ENCODE measurements at places on chromosomes 12 and 14.

DNA sequence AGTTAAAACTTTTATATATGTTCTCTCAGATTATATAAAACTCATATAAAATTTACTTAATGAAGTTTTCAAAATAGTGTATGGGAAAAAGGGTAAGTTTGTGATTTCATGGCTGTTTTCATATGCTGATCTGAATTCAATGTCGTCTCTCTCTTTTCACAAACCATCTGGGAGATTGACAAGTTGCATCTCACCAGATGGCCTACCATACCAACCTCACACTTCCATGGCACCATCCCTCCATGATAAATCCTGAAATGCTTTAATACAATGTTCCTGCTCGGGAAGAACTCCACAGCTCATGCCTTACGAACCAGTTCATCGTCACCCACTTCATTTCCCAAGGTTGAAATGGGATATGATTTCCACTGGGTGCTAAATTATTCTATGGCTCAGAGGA is 22.3 kb downstream of the PTPRO start:
- DNase-seq, result no peak

DNA sequence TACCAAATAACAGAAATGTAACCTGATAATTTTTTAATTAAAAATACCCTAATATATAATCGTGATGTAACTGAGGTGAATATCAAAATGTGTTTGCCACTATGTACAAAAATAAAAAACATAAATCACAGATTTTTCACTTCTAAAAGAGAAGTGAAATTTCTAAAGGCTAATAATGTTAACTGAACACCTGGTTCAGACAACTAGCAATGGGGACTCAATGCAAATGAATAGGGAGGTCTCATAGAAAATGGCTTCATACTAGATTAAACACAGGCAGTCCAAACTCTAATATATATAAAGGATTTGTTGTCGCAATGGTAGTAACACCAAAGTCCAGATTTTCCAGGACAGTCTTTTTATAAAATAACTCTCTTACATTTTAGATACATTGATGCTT is 365.4 kb upstream of the ATP2B1 start:
- no peak for DNase-seq

DNA sequence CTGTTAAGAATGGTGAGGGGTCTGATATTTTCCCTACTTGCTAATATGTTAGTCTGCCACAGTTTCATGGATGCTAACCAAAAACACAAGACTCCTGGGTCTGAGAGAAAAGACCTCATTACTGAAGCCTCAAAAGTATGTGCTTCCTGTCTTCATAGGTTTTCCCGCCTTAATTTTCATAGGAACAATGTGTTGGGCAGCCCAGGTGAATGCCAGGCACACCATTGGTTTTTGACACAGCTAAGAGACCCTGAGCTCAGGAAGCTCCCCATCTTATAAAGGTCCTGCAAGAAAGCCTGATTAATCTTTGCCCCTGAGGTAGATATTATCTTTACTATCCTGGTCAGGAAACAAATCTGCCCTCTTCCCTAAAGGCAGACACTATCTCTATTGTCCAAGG is 464.1 kb downstream of the MDGA2 start:
- no peak for DNase-seq

DNA sequence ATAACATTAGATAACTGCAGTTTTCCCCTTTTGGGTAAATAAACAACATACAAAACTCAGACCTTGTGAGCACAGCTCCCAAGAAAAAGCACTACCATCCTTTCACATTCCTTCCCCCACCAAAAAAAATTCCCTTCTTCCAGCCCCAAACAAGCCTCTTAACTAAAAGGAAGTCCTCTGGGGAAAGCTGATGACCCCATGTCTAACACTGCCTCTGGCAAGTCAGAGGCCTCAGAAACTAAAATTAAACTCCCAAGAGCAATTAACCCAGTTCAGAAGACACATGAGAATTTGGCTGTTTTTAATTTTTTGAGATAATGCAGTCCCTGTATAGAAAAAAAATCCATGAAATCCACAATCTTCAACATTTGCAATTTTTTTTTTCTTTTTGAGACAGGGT is 127.7 kb downstream of the SPTSSA start:
- no peak for DNase-seq

DNA sequence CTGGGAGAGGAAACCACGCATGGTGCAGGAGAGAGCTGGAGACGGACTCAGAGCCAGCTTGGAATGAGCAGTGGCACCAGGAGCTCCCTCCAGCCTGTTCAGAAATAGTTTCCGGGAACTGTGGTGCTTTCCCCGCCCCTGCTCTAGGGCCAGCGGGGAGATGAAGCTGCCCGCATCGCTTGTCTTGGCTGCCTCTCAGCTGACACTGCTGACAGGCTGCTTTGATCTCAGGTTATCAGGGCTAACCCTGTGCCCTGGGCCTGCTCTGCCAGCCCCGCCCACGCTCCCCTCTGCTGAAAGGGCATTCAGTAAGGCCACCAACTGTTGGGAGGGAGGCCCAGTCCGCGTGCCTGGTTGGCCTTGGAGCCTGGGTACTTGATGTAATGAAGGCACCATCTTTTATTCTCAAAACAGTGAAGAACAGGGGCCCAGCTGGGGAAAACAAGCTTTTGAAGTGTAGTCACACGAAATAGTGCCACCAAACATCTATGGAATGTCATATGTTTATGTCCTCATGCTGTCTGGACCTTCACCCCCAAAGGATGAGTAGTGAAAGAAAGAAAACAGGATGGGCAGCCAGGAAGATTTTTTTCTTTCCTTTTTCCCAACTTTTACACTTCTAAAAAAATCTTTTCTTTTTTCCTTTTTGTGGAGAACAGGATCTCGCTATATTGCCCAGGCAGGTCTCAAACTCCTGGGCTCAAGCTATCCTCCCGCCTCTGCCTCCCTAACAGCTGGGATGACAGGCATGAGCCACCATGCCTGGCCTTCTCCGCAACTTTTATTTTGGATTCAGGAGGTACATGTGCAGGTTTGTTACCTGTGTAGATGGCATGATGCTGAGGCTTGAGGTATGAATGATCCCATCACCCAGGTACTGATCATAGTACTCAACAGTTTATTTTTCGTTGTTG is 115.9 kb upstream of the TBX3 start:
- DNase-seq, result no peak

GRCh38 chr14:101813171-101813759 is 51.8 kb downstream of the PPP2R5C start:
- DNase-seq, result no peak

DNA sequence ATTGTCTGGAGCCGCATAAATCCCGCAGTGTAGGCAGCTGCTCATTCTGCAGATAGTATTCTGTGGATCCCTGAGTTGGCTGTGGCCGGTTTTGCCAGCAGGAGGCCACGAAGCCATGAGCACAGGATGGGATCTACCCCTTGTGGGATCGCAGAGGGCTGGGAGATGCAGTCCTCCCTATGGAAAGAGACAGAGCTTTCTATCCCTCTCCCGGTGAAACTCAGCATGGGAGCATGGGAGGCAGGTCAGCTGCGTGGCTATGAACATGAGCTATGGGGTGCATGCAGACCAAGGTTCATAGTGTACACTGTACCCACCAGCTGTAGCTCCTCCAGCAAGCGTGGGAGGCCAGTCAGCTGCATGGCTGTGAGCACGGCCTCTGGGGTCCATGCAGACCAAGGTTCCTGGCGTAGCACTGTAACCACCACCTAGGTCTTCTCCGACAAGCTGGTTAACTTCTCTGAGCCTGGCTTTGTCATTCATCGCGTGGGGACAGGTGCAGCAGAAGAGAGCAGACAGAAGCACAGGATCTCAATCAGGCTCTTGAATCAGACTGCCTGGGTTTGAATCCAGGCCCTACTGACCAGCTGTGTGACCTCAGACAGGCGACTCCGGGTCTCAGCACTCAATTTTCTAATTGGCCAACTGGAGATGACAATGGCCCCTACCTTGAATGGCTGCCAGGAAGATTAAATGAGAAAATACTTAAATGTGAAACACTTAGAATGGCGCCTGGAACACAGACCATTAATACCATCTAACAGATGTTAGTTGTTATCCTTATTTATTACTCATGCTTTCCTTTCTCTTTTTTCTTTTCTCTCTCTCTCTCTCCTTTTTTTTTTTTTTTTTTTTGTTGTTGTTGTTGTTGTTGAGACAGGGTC is 6.0 kb downstream of the BDKRB1 start:
- no peak for DNase-seq
